ENCODE measurements at places on chromosomes 2 and 18.

DNA sequence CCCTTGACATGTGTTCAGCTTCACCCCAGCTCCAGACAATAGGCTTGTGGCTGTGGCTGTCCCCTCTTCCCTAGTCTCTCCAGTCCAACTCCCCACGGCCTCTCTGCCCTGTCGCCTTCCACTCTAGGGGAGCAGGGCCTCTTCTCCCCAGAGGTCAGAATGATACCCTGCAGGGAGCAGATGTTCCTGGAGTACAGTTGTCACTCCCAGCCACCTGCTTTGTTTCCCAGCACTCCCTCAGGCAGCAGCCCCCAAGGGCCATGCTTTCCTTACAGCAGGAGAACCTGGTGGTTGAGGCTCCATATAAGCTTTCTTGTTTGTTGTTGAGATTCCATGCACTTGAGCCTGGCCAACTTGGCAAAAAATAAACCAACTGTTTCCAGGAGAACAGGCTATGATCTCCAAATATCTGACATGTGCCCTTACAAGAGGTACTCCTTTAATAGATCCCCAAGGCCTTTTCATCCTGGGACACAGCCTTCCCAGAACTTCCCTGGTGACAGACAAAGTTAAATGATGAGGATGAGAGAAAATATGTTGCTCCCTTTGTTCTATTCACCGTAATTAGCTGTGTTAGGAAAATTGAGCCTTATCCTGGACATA, 45.1 kb downstream of the DPYSL5 start:
- DNase-seq, result no peak

GRCh38 chr2:23401427-23402204, 16.6 kb downstream of the KLHL29 start:
- DNase-seq, result no peak

DNA sequence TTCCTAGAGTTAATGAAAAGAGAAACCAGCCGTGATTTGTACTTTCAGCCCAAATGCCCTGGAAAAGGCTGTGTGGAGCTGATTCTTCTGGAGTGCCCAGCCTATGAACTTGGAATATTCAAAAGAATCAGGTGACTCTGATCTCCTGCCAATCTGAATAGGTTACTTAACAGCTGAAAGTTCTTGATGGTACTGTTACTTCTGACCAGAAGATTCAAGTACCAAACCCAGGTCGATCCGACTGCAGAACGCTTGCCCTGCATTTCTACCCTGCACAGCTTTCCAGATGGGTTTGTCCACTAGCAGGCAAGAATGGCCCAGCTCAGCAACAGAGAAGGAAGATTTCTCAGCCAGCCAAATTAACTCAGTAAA, 430.4 kb downstream of the PID1 start:
- DNase-seq, result no peak

GRCh38 chr2:1561259-1561658, 148.0 kb downstream of the TPO start:
- no peak for DNase-seq

- DNase-seq, result no peak
Measured at GRCh38 chr2:10471955-10472354, 23.8 kb upstream of the ODC1 start.

All from stimulated activated CD8-positive, alpha-beta memory T cell treated with anti-CD3 and anti-CD28 coated beads, Interleukin-15, amount 100 ng/mL, for 48 hours (primary cell).